T-helper 2 cell treated with Interferon-gamma antibody and Interleukin-4, amounts not matched to agents 5 μg/mL and 100 μg/mL, for 36 hours (primary cell): ENCODE measurements at places on chromosomes 1 and 21.

- H3K27ac ChIP-seq: no peak overlapping the region
- H3K27me3 ChIP-seq: peaks cover 23% of the 10 kb centered on the region
Measured at GRCh38 chr1:15764269-15764764, 5.7 kb downstream of the FBLIM1 start.

DNA sequence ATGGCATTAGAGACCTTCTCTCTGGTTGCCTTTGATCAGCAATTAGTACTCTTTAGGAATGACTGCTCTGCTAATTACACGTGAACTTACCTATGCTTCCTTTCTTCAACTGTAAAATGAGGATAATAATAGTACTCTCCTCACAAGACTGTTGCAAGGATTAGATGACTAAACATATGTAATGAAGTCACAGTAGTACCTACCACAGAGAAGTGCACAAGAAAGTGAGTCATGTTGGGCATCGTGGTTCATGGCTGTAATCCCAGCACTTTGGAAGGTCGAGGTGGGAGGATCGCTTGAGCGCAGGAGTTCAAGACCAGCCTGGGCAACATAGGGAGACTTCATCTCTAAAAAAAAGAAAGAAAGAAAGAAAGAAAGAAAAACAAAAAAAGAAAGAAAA, 68.1 kb upstream of the AK4 start:
- DNase-seq: no peak
- no peak overlapping the region for H3K27ac ChIP-seq
- no peaks in the 10 kb centered on the region for H3K36me3 ChIP-seq
- H3K4me3 ChIP-seq: no peak overlapping the region
- peaks cover 4% of the 10 kb centered on the region for H3K27me3 ChIP-seq

DNA sequence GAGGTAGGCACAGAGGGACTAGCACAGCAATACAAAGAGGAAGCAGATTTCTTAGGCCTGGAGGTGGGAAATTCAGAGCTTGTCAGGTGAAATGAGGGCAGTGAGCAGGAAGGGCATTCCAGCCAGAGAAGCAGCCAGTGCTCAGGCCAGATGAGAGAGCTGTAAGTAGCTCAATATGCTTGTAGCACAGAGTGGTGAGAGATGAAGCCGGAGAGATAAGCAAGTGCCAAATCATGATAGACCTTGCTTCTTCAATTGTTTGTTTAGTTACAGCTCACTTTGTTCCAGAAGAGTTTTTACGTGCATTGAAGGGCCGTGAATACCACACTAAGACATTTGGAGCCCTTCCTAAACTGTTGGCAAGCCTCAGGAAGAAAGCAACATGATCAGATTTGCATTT, 42.0 kb upstream of the ADAMTS1 start:
- H3K4me1 ChIP-seq: no peaks in the 10 kb centered on the region
- no peak for DNase-seq
- H3K27ac ChIP-seq: no peak overlapping the region
- H3K36me3 ChIP-seq: no peaks in the 10 kb centered on the region

DNA sequence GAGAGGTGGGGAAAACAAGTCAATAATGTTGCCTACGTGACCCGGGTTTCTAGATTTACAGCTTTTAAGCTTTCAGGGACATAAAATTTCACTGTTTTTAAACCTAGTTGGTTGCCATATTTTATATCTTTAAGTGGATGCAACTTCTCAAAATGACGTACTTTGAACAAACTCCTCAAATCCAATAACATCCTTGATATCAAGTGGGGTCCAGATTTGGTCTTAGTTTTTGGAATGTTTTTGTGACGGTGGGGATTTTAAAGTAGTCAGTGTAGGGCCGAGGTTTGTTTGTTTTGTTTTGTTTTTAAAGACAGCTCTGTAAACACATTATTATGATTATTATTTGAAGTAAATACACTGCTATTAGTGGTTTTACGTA, 453 bp downstream of the CDKN2C start:
- peaks cover 30% of the 10 kb centered on the region for H3K4me1 ChIP-seq
- H3K27ac ChIP-seq: peak overlapping the region; percentile 95
- peaks cover 21% of the 10 kb centered on the region for H3K27me3 ChIP-seq

DNA sequence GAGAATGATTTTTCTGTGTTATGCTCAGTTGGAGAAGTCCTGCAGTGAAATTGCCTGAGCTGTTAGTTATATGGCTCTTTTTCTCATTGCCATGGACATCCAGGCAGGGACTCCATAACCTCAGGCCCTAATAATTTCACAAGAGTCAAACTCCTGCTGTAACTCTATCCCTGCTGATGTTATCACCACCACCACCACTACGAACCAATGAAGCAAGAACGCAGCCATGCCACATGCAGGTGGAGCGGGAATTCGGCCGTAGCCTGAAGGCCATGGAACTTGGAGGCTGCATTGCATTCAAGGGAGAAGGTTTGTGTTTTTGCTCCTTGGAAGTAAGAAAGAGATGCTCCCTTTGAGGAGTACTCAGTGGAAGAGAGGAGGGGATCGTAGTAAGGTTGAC, 16.8 kb upstream of the DLGAP3 start:
- H3K4me3 ChIP-seq: no peak overlapping the region
- H3K36me3 ChIP-seq: no peaks in the 10 kb centered on the region
- no peak overlapping the region for H3K27ac ChIP-seq
- H3K27me3 ChIP-seq: peaks cover 16% of the 10 kb centered on the region
- no peak for DNase-seq

GRCh38 chr1:174812016-174812415, 187.7 kb upstream of the CACYBP start:
- no peak for DNase-seq
- no peak overlapping the region for H3K27ac ChIP-seq
- peaks cover 8% of the 10 kb centered on the region for H3K36me3 ChIP-seq
- H3K4me3 ChIP-seq: no peak overlapping the region
- no peaks in the 10 kb centered on the region for H3K27me3 ChIP-seq

DNA sequence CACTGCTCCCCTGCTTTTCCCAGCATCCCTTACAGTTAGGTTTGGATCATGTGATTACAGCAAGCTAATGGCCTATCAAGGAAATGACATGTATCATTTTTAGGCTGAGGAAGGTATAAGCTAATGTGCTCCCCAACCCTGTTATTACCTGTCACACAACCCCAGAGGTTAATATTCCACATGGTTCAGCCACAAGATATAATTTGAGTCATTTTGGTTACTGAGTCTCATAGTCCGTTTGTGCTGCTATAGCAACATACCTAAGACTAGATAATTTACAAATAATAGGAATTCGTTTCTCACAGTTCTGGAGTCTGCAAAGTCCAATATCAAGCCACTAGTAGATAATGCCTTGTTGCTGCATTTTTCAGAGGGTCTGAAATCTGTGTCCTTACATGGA, 29.1 kb upstream of the SLC16A1 start:
- peaks cover 5% of the 10 kb centered on the region for H3K36me3 ChIP-seq
- H3K27ac ChIP-seq: no peak overlapping the region
- H3K27me3 ChIP-seq: no peaks in the 10 kb centered on the region
- no peak for DNase-seq

GRCh38 chr1:175826705-175827104, 83.3 kb upstream of the TNR start:
- H3K27me3 ChIP-seq: peaks cover 4% of the 10 kb centered on the region
- DNase-seq: no peak

- H3K27me3 ChIP-seq: no peaks in the 10 kb centered on the region
- peaks cover 7% of the 10 kb centered on the region for H3K36me3 ChIP-seq
- H3K27ac ChIP-seq: no peak overlapping the region
- DNase-seq: no peak
- H3K4me3 ChIP-seq: no peak overlapping the region
Measured at GRCh38 chr1:93635614-93636543, 45.8 kb downstream of the BCAR3 start.

DNA sequence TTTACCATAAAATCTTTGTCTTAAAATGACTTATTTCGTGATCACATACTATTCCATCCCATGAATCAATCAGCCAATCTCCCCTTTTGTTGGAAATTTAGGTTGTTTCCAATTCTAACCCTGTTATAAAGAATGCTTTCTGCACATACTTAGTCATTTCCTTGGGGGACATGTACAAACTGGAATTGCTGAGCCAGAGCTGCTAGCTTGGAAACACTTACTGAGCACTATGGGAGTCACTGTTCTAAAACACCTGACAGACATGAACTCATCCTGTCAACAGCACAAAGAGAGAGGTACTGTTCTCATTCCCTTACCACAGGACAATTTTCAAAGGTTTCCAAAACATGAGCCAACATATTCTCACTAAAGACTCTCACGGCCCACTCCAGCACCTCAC, 32.1 kb downstream of the AK2 start:
- H3K27ac ChIP-seq: no peak overlapping the region
- no peak overlapping the region for H3K4me3 ChIP-seq
- no peaks in the 10 kb centered on the region for H3K27me3 ChIP-seq
- no peak for DNase-seq
- peaks cover 22% of the 10 kb centered on the region for H3K4me1 ChIP-seq
- peaks cover 41% of the 10 kb centered on the region for H3K36me3 ChIP-seq

DNA sequence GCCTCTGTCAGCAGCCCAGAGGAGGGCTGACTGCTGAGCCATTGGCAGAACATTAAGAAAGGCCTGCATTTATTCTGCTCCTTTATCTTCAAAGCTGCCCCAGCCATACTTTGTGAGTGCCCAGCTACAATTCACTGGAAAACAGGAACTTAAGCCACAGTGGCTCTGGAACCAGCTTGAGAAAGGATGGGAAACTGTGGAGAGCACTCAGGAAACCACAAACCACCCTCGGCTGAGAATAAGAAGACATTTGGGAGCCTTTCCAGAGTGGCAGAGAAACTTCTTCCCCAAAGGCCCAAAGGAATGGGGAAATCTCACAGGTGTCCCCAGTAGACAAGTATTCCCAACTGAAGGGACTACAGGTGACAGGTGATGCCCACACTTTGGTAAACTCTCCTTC, 1.8 kb downstream of the LAMB3 start:
- H3K27me3 ChIP-seq: no peaks in the 10 kb centered on the region
- no peaks in the 10 kb centered on the region for H3K36me3 ChIP-seq
- H3K4me3 ChIP-seq: peak overlapping the region; percentile 21
- peaks cover 19% of the 10 kb centered on the region for H3K4me1 ChIP-seq
- DNase-seq: no peak
- peak overlapping the region; percentile 54 for H3K27ac ChIP-seq

DNA sequence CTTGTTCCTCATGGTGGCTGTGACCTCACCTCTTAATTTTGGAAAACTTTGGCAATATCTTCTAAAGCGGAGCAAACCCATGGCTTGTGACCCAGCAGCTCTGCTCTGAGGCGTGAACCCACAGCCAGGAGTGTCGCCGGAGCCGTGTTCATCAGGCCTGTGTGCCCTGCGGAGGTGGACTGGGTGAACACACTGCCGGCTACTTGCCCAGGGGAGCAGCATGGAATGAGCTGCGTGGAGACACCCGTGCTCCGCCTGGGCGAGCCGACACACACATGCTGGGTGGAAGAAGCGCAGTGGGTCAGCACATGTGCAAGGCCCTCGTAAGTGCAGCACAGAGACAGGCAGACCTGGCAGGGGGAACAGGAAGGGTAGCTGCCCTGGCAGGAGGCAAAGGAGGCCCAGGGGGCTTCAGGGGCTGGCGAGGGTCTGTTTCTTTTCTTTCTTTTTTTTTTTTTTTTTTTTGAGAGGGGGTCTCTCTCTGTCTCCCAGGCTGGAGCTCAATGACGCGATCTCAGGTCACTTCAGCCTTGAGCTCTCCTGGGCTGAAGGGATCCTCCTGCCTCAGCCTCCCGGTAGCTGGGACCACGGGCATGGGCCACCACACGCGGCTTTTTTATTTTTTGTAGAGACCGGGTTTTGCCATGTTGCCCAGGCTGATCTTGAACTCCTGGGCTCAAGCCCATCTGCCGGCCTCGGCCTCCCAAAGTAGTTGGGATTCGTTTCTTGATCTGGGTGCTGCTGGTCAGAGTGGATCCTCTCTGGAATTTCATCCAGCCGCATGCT, 41.8 kb downstream of the AGPAT3 start:
- H3K36me3 ChIP-seq: peaks cover 43% of the 10 kb centered on the region
- H3K4me3 ChIP-seq: no peak overlapping the region
- H3K27me3 ChIP-seq: no peaks in the 10 kb centered on the region

DNA sequence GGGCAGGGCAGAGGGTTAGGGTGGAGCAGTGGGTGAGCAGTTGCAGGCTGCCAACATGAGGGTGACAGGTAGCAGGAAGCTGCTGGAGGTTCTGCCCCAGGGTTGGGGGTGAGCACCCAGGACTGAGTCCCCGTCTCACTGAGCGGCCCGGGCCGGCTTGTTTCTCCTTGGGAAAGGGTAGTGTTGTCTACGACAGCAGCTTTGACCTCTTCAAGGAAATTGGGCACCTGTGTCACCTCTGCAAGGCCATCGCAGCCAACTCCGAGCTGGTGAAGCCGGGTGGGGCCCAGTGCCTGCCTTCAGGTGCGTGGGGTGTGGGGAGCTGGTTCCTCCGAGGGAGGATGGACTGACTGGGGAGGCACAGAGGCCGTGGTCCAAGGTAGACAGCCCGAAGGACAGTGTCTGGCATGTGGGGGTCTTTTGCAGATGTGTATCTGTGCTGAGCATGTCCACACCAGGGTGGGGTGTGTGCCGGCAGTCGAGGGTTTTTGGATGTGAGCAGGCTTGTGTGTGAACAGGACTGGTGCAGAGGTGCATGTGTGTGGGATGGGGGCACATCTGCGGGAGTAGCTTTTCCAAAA, 51.9 kb downstream of the DISP3 start:
- no peaks in the 10 kb centered on the region for H3K36me3 ChIP-seq
- no peaks in the 10 kb centered on the region for H3K27me3 ChIP-seq
- no peak for DNase-seq
- H3K4me1 ChIP-seq: no peaks in the 10 kb centered on the region
- H3K27ac ChIP-seq: no peak overlapping the region

DNA sequence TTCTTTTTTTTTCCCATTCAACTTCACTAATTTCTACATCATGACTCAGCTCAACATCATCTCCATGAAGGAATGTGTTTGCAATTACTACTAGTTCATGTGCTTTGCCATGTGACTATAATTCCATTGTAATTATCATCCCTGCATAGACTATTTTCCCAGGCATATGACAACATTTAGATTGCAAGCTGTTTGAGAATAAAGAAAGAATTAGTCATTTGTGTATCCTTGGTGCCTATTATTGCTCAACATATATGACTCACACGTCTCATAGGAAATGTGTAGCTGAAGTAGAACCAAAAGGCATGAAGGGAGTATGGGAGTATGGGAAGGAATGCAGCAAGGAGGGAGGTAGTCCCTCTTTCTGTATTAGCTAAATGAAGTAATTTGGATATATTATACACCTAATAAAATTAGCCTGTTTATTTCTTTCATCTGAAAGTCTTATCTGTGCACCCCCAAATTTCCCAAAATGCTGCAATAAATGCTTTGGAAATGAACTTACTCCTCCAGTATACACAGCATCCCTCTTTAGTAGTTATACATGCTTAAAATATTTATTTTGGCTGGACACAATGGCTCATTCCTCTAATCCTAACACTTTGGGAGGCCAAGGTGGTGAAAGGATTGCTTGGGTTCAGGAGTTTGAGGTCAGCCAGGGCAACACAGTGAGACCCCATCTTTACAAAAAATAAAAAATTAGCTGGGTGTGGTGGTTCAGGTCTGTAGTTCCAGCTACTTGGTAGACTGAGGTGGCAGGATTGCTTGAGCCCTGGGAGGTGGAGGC, 316.9 kb upstream of the ADGRL4 start:
- H3K36me3 ChIP-seq: no peaks in the 10 kb centered on the region
- H3K27ac ChIP-seq: no peak overlapping the region
- H3K4me3 ChIP-seq: no peak overlapping the region
- no peak for DNase-seq
